ENCODE measurements at places on chromosomes 2 and 18. TPM values are rescaled to one million over a fixed set of nuclear protein-coding genes. Genes with fewer than 3 reads are reported as not detected.

DNA sequence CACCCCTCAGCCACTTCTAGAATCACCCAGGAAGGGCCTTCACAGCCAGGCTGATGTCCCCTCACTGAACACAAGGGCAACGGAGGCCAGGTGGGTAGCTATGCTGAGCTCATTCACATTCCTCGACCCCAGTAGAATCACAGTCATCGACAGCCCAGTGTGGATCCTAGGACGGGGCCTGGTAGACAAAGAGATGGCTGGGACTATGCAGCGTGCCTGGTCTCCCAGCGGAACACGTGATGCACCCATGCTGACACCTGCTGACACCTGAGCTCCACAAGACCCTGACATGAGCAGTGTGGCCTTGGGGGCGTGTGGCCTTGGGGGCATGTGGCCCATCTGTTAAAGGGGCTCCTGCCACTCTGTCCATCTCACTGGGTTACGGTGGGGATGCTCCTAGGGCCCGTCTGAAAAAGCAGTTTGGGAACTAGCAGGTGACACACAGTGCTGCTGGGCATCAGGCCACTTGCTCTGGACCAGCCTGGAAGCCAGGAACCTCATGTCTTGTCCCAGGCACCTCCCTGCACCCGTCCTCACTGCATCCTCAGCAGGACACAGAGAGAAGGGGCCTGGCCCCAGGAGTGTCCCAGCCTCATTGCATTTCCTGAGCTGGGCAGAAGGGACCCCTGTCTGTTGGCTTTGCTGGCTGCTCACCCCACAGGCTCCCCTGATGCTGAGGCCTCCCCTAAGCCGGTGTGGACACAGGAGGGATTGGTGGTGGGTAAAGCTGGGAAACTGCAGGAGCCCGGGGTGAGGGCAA is 9.7 kb downstream of the ECEL1 start:
- no peak for DNase-seq

DNA sequence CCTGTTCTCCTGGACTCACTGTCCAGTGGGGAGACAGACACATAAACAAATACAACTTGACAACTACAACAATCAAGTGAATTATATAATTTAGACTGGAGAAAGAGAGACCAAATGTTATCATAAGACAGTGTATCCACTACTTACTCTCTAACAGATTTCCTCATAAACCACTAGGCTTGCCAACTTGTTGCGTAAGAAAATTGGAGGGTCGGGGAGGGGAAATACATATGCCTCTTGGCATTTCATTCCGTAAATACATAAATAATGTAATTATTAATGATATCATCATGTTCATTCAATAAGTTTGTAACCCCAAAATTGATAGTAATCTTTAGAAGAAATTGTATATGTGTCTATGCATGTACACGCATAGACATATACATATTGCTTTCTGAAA is 14.9 kb downstream of the RAB6D start:
- no peak for DNase-seq

- DNase-seq, result peak; percentile 30
These were observed 129.2 kb downstream of the ETAA1 start for GRCh38 chr2:67526283-67526682.

GRCh38 chr18:44841752-44842587 is 161.3 kb downstream of the SETBP1 start:
- no peak for DNase-seq

- DNase-seq, result no peak
These were observed 647.6 kb downstream of the CPS1 start for GRCh38 chr2:211203986-211204385.

- peak; percentile 26 for DNase-seq
These were observed 48.7 kb downstream of the LYPD1 start for GRCh38 chr2:132621131-132621875.

GRCh38 chr2:8633735-8634313 is 48.0 kb upstream of the ID2 start:
- no peak for DNase-seq

- DNase-seq, result peak; percentile 43
These were observed 84.6 kb downstream of the NRP2 start for GRCh38 chr2:205766779-205767359.

- DNase-seq, result no peak
These were observed 536.7 kb downstream of the TNS1 start for GRCh38 chr2:217466104-217466503.

GRCh38 chr2:7703048-7703447 is 785.8 kb downstream of the RNF144A start:
- peak; percentile 43 for DNase-seq

GRCh38 chr2:29372185-29372584 is 257.0 kb downstream of the CLIP4 start:
- no peak for DNase-seq

GRCh38 chr2:144481109-144481508 is 38.8 kb downstream of the ZEB2 start:
- no peak for DNase-seq

DNA sequence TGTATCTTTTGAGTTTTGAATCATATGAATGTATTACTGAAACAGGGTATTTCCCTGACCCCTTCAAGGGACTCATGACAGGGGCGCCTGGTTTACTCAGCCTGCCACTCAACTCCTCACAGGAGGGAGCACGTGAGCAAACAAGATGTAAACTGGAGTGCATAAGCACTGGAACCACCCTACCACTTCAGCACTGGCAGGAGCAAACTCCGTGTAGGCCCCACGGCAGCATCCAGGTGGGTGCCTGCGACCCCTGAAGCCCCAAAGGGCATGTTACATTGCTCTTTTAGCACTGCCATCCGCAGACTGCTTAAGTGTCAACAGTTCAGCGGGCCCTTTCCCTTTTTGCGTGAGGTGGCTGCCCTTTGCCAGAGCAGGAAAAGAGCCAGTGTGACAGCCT is 8.2 kb upstream of the DAPL1 start:
- DNase-seq, result no peak

- DNase-seq, result no peak
These were observed 67.1 kb downstream of the NXPH2 start for GRCh38 chr2:138713069-138713496.

GRCh38 chr2:228657807-228658402 is 476.4 kb upstream of the SPHKAP start:
- peak; percentile 23 for DNase-seq

GRCh38 chr18:22250591-22250996 is 81.2 kb downstream of the GATA6 start:
- DNase-seq, result peak; percentile 88

DNA sequence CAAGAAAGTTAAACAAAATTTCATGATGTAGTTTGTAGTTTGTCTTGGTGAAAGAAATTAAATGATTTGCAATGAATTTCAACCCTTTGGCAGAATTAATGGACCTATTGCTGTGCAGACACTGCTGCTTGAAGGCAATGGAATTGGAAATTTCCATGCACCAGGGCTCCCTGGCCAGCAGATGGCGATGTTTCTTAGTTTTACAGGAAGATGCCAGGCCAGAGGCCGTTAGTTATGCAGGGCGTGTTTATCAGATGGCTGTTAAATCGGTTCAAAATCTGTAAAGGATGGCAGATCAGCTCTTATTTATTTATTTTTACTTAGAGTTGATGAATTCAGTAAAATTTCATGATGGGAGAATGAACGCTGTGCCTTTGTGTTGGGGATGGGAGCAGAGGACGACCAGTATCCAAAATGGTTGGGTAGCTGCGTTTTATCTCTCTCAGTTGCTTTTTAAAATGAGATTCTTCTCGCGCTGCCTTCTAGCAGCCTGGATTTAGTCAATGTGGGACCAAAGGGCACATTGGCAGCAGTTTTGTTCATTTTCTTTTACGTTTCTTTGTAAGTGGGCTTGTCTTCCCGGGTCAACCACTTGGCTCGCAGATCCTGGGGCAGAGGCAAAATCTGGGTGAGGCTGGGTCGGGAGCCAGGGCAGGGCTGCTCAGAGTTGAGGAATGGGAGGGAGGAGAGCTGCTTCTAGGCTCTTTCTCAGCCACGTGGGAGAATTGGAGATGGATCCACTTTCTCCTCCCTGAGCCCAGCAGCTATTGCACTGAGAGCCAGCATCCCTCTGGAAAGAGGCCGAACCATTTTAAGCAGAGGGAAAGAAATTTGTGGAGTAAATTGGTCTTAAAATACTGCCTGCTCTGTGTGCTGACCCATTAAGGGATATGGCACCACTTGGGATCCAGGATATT is 344.0 kb downstream of the PIK3C3 start:
- peak; percentile 43 for DNase-seq

DNA sequence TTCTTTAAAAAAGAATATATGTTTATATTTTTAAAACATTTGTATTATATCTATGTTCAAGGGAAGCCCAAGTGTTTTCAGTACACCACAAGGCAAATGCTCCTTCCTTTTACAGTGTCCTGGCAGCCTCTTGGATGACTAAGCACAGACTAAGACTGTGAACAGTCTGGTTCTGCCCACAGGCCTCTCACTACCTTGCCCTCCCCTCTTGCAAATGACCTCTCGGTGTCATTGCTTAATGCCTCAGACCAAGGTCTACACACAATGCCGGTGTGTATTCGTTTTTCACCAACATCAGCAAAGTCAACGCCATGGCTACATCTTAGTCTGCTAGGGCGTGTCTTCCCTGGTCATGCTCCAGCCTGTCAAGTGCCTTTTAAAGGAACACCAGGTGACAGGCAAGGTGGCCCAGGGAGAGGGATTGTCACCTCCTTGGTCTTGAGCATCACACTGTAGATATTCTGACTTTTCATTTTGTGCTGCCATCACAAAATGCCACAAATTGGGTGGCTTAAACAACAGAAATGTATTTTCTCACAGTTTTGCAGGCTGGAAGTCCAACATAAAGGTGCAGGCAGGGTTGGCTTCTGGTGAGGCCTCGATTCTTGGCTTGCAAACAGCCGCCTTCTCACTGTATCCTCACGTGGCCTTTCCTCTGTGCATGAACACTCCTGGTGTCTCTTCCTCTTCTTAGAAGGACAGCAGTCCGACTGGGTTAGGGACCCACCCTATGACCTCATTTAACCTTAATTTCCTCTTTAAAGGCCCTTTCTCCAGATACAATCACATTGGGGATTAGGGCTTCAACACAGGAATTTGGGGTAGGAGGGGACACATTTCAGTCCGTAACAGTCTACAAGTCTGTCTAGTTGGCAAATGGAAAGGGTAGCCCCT is 266.5 kb downstream of the KLHL29 start:
- DNase-seq, result peak; percentile 91

DNA sequence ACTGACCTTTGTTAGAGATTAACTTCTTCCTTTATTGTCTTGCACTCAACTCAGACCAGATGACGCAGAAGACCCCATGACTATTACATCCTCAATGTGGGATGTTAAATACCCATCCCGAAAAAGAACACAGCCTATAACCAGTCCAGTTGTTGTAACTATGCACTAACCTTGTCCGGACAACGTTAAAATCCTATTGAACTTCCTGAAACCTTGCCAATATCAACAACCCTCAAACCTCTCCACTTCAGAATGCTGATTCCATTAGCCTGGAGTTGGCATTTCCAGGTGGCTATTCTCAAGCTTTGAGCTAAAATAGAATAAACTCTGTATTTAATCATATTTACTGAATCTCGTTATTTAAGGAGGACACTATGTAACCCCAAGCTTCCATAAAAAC is 13.6 kb downstream of the NMS start:
- no peak for DNase-seq

- DNase-seq, result peak; percentile 46
These were observed 3.5 kb downstream of the ACSL3 start for GRCh38 chr2:222864296-222864695.

GRCh38 chr2:185316383-185316782 is 422.2 kb upstream of the FSIP2 start:
- DNase-seq, result no peak

- DNase-seq, result peak; percentile 96
These were observed 195.4 kb downstream of the SPP2 start for GRCh38 chr2:234245945-234246344.

UGT1A3 gene
- 0.37 TPM for total RNA-seq

SPP2 gene
- not detected for total RNA-seq

CPS1 gene
- total RNA-seq, result 27.8 TPM

PDCD1 gene
- total RNA-seq, result not detected

UGT1A6 gene
- total RNA-seq, result 6.3 TPM

TLX2 gene
- not detected for total RNA-seq

ANKRD44 gene
- 10.2 TPM for total RNA-seq
